ENCODE measurements at places on chromosomes 12 and 14.

DNA sequence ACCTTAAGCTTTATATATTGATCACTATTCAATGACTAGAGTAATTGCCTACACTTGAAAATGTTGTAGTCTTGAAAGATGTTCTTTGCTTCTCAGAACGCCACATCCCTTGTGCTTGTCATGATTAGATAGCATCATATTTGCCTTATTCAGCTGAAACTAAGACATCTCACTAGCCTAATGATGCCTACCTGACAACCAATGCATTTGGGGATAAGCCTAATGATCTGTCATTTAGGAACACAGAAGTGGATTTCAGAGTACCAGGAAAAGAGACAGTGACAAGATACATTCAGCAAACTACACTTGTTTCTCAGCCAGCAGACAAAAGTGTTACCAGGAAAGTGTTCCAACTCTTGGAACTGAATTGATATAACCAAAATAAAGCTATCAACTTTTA is 83.7 kb downstream of the ARMH4 start:
- no peaks in the 10 kb centered on the region for H3K4me1 ChIP-seq
- H3K36me3 ChIP-seq, result no peaks in the 10 kb centered on the region
- no peak overlapping the region for H3K4me3 ChIP-seq

- peak; percentile 67 for DNase-seq
- peaks cover 24% of the 10 kb centered on the region for H3K4me1 ChIP-seq
- no peaks in the 10 kb centered on the region for H3K36me3 ChIP-seq
- H3K27ac ChIP-seq, result peak overlapping the region; percentile 51
- no peaks in the 10 kb centered on the region for H3K27me3 ChIP-seq
- peak overlapping the region; percentile 45 for H3K4me3 ChIP-seq
These were observed 706 bp upstream of the DIO2 start for GRCh38 chr14:80212023-80212397.

- no peak for DNase-seq
- peaks cover 9% of the 10 kb centered on the region for H3K36me3 ChIP-seq
- no peak overlapping the region for H3K4me3 ChIP-seq
These were observed 59.2 kb downstream of the ACADS start for GRCh38 chr12:120784804-120785203.

DNA sequence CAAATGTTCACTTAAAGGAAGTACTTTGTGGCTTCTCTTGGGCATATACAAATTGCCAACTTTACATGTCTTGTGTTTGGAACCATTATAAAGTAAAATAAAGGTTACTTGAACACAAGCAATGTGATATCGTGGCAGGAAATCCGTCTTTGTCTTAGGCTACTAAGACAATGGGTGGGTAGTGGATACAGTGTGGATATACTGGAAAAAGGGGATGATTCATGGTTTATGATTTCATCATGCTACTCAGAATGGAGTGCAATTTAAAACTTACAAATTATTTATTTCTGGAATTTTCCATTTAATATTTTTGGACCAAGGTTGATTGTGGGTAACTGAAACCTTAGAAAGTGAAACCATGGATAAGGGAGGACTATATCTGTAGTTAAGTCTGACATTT is 48.4 kb downstream of the MYRFL start:
- H3K27ac ChIP-seq, result no peak overlapping the region
- H3K27me3 ChIP-seq, result no peaks in the 10 kb centered on the region
- no peaks in the 10 kb centered on the region for H3K4me1 ChIP-seq
- H3K36me3 ChIP-seq, result no peaks in the 10 kb centered on the region

DNA sequence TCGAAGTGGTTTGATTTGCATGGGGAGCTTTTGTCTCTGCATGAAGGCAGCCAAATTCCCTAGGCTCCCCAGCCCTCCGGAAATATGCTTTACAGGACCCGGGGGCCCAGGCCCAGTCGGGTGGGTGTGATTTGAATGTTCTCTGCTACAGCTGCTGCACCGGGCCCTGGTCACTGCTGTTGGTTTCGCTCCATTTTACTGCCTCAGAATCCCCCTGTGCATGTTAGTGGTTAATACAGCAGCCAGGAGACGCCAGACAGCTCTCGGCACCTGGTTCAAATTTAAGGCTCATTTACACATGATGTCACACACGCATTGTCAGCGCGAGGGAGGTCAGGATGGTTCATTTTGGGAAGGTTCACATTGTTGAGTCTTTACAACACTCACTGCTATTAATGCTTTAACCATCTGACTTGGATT is 99.6 kb downstream of the SLC38A6 start:
- peak; percentile 45 for DNase-seq
- H3K27ac ChIP-seq, result peak overlapping the region; percentile 64
- H3K4me1 ChIP-seq, result peaks cover 7% of the 10 kb centered on the region
- H3K4me3 ChIP-seq, result no peak overlapping the region

- H3K36me3 ChIP-seq, result peaks cover 2% of the 10 kb centered on the region
- no peak overlapping the region for H3K4me3 ChIP-seq
- H3K27ac ChIP-seq, result no peak overlapping the region
- DNase-seq, result no peak
These were observed 180.2 kb downstream of the MSRB3 start for GRCh38 chr12:65458718-65459117.

DNA sequence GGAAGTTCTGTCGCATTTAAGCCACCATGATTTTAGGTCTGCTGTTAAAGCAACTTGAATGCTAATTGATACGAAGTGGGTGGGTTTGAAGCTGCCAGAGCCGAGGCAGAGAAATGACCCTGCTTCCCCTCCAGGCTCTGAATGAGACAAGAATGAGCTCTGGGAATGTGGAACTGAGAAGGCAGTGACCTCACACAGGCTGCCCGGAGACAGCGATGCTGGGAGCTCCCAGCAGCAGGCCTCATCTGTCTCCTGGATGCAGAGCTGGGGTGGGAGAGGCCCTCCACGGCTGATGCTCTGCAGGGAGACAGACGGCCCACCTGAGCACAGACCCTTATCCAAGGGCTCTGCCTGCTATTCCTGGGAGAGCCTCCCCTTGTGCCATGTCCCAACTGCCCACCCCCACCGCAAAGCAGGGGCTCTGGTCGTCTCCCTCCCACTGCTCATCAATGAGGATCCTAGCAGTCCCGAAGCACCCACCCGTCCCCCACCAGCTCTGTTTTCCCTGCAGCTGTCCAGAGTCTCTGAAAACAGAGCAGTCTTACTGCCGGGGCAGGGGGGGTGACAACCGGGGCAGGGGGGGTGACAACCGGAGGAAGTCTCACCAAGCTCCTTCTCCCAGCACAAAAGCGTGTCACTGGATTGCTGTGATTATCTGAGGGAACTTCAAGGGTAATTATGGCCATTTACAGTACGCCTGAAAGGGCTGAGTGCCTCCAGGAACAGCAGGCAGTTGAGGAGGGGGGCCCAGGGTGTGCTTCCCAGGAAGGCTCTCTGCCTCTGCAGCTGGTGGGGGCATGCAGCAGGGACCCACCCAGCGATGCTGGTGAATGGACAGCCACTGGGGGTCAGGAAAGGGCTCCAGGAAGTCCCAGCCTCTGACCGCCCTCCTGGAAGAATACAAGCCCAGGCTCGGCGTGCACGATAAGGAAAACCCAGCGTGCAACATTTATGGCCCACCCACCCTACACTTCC is 67.8 kb downstream of the CHGA start:
- peaks cover 68% of the 10 kb centered on the region for H3K4me1 ChIP-seq
- H3K4me3 ChIP-seq, result peak overlapping the region; percentile 23
- peak overlapping the region; percentile 95 for H3K27ac ChIP-seq
- no peaks in the 10 kb centered on the region for H3K27me3 ChIP-seq

GRCh38 chr12:78096909-78097597 is 266.4 kb downstream of the NAV3 start:
- H3K4me3 ChIP-seq, result no peak overlapping the region
- H3K27me3 ChIP-seq, result no peaks in the 10 kb centered on the region
- DNase-seq, result peak; percentile 21
- H3K27ac ChIP-seq, result peak overlapping the region; percentile 63
- peaks cover 17% of the 10 kb centered on the region for H3K4me1 ChIP-seq
- no peaks in the 10 kb centered on the region for H3K36me3 ChIP-seq

GRCh38 chr14:79630288-79630960 is 580.9 kb downstream of the DIO2 start:
- no peaks in the 10 kb centered on the region for H3K4me1 ChIP-seq
- no peaks in the 10 kb centered on the region for H3K27me3 ChIP-seq
- DNase-seq, result no peak
- no peak overlapping the region for H3K4me3 ChIP-seq

GRCh38 chr14:72715215-72715849 is 178.6 kb downstream of the DPF3 start:
- no peaks in the 10 kb centered on the region for H3K4me1 ChIP-seq
- no peaks in the 10 kb centered on the region for H3K36me3 ChIP-seq
- no peak for DNase-seq
- no peak overlapping the region for H3K27ac ChIP-seq

- H3K27me3 ChIP-seq, result no peaks in the 10 kb centered on the region
- H3K4me3 ChIP-seq, result no peak overlapping the region
- no peak overlapping the region for H3K27ac ChIP-seq
- H3K36me3 ChIP-seq, result no peaks in the 10 kb centered on the region
These were observed 199.7 kb downstream of the ANO2 start for GRCh38 chr12:5745251-5745888.

DNA sequence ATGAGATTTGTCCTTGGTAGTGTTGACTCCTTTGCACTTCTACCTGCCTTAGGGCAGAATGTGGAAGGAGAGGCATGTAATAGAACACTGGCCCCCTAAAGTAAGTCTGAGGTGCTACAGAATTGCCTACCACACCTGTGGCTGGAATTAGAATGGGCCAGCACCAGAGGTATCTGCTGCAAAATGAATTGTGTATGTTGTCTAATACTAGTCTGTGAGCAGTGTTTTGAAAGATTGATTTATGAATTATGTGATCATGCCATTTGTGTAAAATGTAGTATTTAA is 5.7 kb upstream of the STYX start:
- H3K4me3 ChIP-seq, result no peak overlapping the region
- no peak for DNase-seq
- no peaks in the 10 kb centered on the region for H3K4me1 ChIP-seq

DNA sequence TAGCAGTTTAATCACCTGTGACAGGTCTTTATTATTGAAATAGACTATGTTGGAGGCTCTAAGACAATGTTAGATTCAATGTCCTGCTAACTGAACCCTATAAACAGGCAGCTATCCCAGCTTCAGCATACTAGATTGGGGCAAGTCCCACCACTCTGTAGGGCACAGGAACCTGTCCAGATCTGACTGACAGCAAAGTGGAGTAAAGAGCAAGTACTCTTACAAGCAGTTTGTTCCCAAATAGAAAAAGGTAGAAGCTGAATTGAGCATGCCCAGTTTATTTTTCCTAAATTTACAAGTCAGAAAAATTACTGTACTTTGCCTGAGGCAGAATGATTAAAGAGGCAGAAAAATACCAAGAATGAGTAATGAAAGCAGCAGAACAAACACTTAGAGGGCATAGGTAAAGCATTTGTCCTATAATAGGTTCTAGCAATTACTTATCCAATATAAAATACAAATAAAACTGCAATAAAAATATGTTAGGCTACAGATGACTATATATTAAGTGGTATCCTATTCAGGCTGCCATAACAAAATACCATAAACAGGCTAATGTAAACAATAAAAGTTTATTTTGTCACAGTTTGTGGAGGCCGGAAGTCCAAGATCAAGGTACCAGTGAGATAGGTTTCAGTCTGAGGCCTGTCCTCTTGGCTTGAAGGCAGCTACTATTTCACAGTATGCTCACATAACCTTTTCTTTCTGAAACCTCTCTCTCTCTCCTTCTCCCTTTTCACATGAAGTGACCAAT is 868.2 kb downstream of the C12orf50 start:
- no peak overlapping the region for H3K27ac ChIP-seq
- no peak overlapping the region for H3K4me3 ChIP-seq
- H3K27me3 ChIP-seq, result no peaks in the 10 kb centered on the region
- DNase-seq, result no peak
